Gastroesophageal sphincter (tissue), 4 donors: ENCODE measurements at places on chromosomes 5 and 9. TPM values are rescaled to one million over a fixed set of nuclear protein-coding genes. Genes with fewer than 3 reads are reported as not detected.

Gene RNF224
- not detected for total RNA-seq

Gene TAF11L5
- total RNA-seq: not detected

Gene OR1J2
- not detected for total RNA-seq

Gene FREM1
- total RNA-seq: 4.8 TPM

Gene COL23A1
- 4.6 TPM for total RNA-seq

Gene IFNE
- total RNA-seq: not detected

Gene IRX2
- not detected for total RNA-seq
